ENCODE measurements at places on chromosomes 5 and 9.

- DNase-seq: no peak
These were observed 62.8 kb upstream of the TLX3 start for GRCh38 chr5:171246231-171246630.

DNA sequence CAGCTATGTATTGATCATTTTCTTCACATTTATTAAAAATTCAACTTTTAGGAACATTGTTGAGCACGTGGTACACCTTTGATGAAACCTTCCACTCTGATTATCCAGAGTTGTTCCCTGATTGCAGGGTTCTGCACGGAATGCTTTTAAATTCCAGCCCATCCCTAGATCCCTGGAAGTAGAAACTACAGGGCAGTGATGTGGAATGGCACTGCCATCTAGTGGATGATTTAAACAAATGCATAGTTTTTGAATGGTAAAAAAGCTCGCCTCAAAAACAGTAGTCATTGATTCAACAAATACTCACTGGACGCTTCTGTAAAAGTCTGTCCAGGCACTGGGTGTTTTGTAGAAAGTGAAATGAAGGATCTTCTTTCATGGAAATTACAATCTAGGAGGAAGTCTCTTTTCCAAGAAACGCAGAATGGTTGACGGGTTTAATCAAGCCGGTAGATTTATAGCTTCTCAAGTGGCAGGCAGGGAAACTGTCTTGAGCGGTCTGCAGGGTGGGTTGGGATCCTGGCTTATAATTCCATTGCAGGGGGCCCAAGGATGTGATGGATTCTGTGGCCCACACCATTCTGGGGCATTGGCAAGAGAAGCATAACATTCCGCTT, 118.4 kb downstream of the ARHGAP26 start:
- no peak for DNase-seq

- no peak for DNase-seq
These were observed 632.6 kb upstream of the WWC1 start for GRCh38 chr5:167658889-167659288.

DNA sequence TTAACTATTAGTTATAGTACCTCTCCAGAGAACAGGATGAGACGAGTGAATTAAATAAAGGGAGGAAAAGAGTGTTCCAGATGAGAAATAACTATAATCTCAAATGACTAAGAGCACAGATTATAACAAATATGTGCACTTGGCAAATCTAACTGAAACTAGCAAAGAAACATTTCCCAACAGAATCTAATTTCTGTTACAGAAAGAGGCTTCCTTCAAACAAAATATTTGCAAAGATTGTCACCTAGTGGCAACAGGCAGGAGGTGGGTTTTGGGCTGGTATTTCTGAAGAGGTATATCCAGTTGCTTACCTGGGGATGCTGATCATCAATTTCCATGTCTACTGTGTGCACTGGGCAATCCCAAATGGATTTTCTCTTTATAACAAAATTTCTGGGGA, 5.6 kb upstream of the SPDL1 start:
- DNase-seq: peak; percentile 21

GRCh38 chr5:148976569-148977381, 86.1 kb downstream of the SH3TC2 start:
- no peak for DNase-seq

DNA sequence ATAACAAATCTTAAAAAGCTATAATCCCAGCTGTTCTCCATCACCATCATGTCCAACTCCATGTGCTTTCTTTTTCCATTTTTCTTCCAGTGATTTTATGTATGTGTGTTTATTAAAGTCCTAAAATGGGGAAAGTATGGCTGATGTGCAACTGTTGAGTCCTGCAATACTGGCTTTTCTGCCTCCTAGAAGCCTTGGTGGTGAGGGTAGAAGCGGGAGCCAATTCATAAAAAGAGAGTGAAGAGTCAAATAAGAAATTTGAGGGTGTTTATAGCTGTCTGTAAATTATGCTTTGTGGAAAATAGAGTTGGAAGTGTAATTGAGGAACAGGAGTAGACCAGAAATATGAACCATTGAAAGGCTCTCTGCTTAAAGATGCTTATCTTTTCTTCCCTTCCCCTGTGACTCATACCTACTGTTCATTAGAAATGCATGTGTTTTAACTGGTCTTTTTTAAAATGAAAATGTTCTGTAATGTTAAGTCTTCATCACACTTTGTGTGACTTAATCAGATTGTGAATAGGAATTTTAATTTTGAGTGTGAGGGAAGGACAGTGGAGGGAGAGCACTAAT, 80.1 kb downstream of the ZCCHC7 start:
- no peak for DNase-seq

GRCh38 chr9:122184551-122184950, 24.8 kb downstream of the MORN5 start:
- DNase-seq: no peak

GRCh38 chr5:97476852-97477534, 293.9 kb upstream of the RIOK2 start:
- no peak for DNase-seq

- no peak for DNase-seq
These were observed 55.0 kb downstream of the MEF2C start for GRCh38 chr5:88827997-88828396.

DNA sequence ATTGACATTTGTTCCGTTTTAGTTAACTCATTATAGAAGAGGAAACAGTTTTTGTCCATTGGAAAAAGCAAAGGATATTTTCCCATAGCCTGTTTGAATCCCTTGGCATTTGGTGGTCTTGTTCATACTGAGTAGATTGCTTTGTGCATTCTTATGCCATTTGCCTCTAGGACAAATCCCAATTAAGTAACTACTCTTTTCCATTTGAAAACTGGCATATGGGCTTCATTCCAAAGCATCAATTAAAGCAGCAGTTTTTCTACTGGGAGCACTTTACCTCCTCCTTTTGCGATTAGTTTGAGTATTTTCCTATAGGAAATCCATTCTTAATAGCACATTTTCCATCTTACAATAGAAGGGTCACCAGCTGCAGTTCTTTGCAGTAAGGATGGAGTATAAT, 31.2 kb downstream of the GPR21 start:
- peak; percentile 9 for DNase-seq

DNA sequence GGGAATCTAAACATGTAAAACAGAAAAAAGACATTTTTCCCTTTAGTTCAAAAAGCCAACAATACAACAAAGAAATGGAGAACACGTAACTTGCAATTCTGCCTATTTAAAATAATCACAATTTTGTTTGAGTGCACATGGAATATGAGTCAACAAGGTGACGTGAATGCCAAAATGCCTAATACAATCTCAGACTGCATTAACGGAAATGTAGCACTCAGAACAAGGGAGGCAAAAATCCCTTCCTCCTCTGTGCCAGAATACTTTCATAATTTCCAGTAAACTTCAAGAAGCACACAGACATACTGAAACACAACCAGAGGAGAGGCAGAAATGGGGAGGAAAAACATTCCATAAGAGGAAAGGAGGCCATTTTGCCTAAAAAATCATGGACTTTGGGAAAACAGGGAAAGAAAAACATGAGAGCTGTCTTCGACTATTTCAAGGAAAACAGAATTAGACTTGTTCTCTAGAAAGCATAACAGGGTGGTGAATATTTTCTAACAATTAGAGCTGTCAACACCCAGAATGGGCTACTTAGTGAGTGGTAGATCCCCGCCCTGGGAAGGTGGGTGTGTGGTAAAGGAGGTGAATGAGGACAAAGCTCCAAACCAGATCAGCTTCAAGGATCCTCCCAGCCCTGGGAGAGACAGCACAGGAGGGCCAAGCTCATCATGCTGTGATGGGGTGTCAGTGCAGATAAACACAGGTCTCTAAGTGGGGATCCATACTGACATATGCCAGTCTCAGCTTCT, 48.2 kb downstream of the ABCA1 start:
- no peak for DNase-seq

GRCh38 chr5:95884511-95884910, 62.0 kb upstream of the GLRX start:
- no peak for DNase-seq

DNA sequence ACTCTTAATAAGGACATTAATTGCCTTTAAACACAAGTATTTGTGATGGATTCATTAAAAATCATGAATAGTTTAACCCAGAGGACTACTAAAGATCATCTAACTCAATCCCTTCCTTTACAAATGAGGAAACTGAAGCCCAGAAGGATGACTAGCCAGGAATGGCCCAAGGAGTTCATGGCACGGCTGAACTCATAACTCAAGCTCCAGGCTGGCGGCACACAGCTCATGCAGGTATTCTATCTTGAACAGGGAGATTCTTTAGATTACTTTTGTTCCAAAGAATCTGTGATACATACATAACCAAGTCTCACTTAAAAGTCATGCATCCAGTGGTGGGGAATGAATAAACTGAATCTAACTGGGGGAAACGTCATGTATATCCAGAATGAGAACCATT, 495.5 kb downstream of the ACTL7B start:
- DNase-seq: no peak

GRCh38 chr5:110727025-110727314, 499 bp upstream of the TMEM232 start:
- no peak for DNase-seq

DNA sequence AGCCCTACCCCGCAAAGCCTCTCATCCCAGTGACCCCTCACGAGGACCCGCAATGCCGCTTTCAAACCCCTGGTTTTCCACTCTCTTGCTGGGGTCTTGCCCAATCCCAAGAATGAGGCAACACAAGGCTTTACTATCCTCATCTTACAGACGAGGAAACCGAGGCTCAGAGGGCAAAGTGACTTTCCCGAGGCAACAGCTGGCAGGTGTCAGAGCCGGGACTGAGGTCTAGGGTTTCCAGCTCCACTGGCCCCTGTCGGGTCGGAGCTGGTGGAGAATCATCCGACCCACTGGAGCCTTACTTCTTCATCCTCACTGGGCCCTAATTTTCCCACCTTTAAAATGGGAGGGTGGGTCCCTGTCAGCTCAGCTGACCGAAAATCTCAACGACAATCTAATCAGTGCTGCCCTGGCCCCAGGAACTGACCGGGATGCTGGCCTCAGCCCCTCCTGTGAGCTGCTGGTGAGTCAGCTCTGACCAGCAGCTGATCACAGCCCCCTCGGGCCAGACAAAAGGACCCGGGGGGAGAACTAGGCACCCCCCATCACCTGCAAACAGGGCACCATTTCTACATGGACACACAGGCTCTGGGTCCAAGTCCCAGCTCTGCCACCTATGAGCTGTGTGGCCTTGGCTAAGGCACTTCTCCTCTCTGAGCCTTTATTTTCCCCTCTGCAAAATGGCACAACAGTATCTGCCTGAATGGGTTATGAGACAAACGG, 72.7 kb upstream of the STXBP1 start:
- DNase-seq: no peak

DNA sequence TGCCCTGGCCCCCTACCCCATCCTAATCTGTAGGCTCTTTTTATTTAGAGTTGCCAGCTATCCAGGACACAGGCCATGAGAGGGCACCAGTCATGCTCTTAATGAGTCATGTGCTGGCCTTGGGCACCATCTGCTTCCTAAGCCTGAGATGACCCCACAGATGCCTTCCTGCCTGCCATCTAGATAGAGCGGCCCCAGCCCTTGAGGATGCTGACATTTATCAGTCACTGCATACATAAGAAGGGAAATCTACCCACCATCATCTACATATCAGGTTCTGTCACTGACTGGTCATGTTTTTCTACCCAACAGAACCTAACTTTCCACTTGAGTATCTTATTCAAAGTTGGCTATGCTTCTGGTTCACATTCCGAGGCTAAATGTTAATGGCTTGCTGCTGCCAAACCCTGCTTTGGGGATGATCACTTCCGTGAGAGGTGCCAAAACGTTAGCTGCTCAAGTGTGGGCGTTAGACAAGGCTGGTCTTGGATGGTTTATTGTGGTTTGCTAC, 49.9 kb upstream of the TTC23L start:
- peak; percentile 22 for DNase-seq

DNA sequence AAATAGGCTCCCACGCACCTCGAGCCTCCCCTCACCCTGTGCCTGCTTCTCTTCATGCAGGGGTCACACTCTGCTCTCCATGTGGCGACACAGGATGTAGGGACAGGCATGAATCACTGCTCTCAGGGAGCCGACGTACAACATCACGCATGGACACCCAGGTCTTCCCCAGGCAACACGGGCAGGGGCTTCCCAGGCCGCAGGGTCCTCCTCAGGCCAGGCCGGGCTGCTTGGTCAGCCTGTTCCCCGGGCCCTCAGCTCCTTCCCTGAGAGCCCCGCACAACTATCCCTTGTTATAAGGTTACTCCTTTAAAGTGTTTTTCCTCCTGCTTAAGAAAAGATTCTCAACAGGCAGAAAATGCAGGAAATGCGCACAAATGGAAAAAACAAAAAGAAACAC, 1.1 kb downstream of the SLC6A18 start:
- DNase-seq: no peak

GRCh38 chr9:18350036-18350435, 123.9 kb upstream of the ADAMTSL1 start:
- no peak for DNase-seq

GRCh38 chr5:72956324-72957140, 691 bp downstream of the FCHO2 start:
- DNase-seq: peak; percentile 48

- DNase-seq: no peak
These were observed 16.8 kb downstream of the NR6A1 start for GRCh38 chr9:124754289-124754688.

GRCh38 chr9:28031521-28032267, 458.4 kb upstream of the C9orf72 start:
- peak; percentile 99 for DNase-seq

Measured in NCI-H524 (cell line).